ENCODE measurements at places on chromosomes 5 and 9. TPM values are rescaled to one million over a fixed set of nuclear protein-coding genes. Genes with fewer than 3 reads are reported as not detected.

The TCF7 gene
- total RNA-seq, result 0.94 TPM

The DMRT3 gene
- total RNA-seq, result not detected

The MARCOL gene
- not detected for total RNA-seq

The ROPN1L gene
- not detected for total RNA-seq

The MAMDC4 gene
- total RNA-seq, result 0.59 TPM

The DRD1 gene
- 0.70 TPM for total RNA-seq

The C7 gene
- 15.8 TPM for total RNA-seq

The TMEFF1 gene
- 5.0 TPM for total RNA-seq

The PLAC8L1 gene
- not detected for total RNA-seq
